Femur (tissue), 1 donor: ENCODE measurements at places on chromosomes 1 and 21.

GRCh38 chr1:9670085-9670484, 18.6 kb downstream of the PIK3CD start:
- DNase-seq = no peak

GRCh38 chr1:46687093-46687659, 15.5 kb downstream of the TEX38 start:
- peak; percentile 81 for DNase-seq

DNA sequence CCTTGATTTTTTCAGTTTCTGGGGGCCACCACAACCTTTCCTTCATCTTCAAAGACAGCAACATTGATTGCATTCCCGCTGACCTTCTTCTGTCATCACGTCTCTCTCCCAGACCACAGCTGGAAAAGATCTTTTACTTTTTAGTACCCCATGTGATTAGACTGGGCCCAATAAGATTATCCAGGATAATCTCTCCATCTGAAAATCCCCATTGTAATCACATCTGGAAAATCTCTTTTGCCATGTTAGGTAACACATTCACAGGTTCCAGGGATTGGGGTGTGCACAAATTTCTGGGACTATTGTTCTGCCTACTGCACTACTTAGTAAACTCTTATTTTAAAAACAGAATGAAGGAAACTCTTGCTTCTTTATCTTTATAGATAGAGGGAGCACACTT, 47.1 kb upstream of the INSL5 start:
- DNase-seq = no peak

- DNase-seq = no peak
These were observed 4.4 kb upstream of the ALG6 start for GRCh38 chr1:63363014-63363413.

DNA sequence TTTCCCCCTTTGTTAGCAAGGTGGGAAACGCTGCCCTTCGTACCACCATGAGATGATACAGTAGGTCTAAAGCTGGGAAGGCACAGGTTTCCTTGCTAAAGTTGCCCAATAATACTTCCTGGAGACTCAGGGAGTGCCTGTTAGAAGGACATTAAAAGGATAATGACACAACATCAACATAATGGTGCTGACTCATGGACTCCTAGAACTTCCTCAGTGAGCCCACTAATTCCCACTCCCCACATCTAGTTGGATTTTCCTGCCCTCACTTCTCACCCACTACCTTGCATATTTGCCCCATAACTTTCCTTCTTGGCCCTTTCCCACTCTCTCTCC, 17.5 kb downstream of the CFAP45 start:
- DNase-seq = no peak

- no peak for DNase-seq
These were observed 1532.1 kb upstream of the TPTE start for GRCh38 chr21:8989261-8989711.

DNA sequence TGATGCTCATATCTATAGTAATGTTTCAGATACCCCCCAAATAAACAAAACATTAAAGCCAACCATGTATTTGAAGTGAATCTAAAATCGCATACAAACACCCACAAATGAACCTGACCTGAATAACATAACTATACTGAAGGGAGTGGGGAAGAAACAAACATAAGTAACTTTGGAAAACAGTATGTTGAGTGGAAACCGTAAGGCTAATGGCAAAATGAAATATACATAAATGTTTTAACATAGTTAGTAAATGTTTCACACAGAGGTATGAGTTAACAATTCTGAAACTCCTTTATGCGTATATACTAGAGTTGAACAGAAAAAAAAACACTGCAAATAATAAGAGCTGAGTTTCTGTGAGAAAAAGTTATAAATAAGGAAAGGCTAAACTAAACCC, 125.6 kb downstream of the ACBD6 start:
- DNase-seq = no peak

DNA sequence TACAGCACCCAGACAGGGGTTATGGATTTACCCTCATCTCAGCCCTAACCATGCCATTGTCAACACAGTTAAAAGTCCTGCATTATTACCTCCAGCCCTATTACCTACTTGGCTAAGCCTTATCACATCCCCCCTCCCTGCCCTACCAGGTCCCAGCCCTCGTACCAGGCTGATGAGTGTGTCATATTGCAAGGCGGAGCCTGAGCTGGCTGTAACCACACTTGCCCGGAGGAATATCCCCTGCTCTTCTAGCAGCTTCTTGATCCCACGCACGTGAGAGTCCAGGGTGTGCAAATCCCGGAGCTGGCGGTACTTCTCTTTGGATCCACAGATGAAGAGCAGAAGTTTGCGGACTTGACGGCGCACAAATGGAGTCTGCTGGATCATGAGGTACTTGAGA, 87.4 kb downstream of the UBR4 start:
- DNase-seq = no peak

- no peak for DNase-seq
These were observed 310.3 kb upstream of the VAMP3 start for GRCh38 chr1:7460807-7461206.

- DNase-seq = no peak
These were observed 46.0 kb downstream of the VANGL1 start for GRCh38 chr1:115687744-115688143.

GRCh38 chr1:210159211-210159610, 73.4 kb upstream of the SERTAD4 start:
- no peak for DNase-seq

- peak; percentile 45 for DNase-seq
These were observed 55.1 kb downstream of the PCBP3 start for GRCh38 chr21:45698493-45699184.
